ENCODE measurements at places on chromosomes 12 and 14.
A peak's percentile ranks its signal among the peaks of the same experiment; 100 is the strongest.

GRCh38 chr12:8038659-8039114 lies 6.2 kb downstream of the FOXJ2 start:
- no peak overlapping the region for H3K4me3 ChIP-seq
- peaks cover 39% of the 10 kb centered on the region for H3K36me3 ChIP-seq
- no peaks in the 10 kb centered on the region for H3K27me3 ChIP-seq
- H3K4me1 ChIP-seq = peaks cover 19% of the 10 kb centered on the region
- H3K27ac ChIP-seq = no peak overlapping the region

DNA sequence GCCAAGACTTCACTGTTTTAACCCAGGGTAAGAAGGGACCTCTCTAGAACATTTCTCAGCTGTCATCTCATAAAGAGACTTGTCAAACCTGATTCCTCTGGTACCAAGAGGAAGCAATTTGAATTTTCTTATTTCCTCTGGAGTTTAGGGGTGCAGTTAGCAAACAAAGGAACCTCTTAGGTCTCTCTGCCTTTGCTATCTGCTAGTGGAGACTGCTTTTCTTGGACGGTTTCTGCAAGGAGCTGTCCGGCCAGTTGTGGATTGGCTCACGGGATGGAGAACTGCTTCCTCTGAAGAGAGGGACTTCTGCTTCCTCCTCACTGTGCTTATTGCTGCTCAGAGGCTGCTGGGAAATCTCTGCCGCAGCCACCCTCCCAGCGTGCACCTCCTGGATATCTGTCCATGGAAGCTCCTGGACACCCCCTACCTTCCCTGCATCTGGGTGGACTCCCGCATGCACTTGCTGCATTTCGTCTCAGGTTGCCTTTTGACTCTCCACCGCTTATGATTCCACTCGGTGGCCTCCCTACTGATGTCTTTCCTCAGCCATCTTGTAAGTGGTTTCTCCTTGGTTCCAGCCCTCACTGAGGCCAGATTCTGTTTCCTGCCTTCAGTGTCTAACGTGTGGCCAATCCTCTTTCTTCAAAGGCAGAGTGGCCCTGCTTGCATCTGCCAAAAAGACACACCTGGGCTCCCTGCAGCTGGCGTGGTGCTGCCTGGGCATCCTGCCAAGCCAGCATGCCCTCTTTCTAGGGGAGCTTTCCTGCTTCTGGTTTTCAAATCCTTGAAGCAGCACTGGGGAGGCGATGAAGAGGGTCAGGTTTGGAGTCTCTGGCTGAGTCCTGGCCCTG lies 187.3 kb downstream of the CHST11 start:
- DNase-seq = no peak
- H3K36me3 ChIP-seq = no peaks in the 10 kb centered on the region
- H3K27me3 ChIP-seq = no peaks in the 10 kb centered on the region
- no peaks in the 10 kb centered on the region for H3K4me1 ChIP-seq
- no peak overlapping the region for H3K4me3 ChIP-seq
- no peak overlapping the region for H3K27ac ChIP-seq

DNA sequence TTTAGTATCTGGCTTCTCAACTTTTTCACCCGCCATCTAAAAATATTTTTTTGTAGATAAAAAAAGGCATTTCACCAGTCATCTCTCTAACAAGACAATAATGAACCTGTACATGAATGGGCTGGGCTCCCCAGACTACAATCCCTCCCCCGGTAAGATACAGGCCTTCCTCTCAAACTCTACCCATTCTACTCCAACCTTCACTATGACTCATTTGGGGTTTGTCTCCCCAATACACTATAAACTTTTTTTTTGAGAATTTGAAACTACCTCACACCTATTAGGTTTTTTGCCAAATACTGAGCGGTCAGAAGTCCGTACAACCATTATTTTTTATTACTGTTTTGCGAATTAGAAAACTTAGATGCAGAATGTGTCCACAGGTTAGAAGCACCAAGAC lies 784 bp downstream of the RPL6 start:
- no peaks in the 10 kb centered on the region for H3K27me3 ChIP-seq
- peak overlapping the region; percentile 99 for H3K4me3 ChIP-seq
- no peak for DNase-seq
- peak overlapping the region; percentile 94 for H3K27ac ChIP-seq

GRCh38 chr14:64060199-64060545 lies 207.4 kb downstream of the SYNE2 start:
- no peaks in the 10 kb centered on the region for H3K27me3 ChIP-seq
- no peak for DNase-seq
- peaks cover 26% of the 10 kb centered on the region for H3K36me3 ChIP-seq
- H3K4me3 ChIP-seq = no peak overlapping the region

DNA sequence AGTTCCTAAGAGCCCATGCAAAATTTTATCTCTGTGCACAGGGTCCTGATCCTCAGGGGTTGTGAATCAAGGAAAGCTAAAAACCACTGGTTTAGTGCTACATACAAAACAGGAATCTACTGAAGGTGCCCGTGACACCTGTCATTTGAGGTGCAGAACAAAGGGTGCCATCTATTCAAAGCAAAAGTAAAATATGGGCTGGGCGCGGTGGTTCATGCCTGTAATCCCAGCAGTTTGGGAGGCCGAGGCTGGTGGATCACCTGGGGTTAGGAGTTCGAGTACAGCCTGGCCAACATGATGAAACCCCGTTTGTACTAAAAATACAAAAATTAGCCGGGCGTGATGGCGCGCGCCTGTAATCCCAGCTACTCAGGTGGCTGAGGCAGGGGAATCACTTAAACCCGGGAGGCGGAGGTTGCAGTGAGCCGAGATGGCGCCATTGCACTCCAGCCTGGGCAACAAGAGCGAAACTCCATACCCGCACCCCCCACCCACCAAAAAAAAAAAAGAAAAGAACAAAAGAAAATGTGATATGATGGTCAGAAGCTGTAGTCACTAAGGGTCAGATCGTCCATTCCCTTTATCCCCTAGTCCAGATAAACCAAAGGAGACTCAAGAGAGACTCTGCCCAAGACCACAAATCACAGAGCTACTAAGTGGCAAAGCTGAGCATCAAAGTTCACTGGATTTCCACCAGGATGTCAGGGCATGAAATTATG lies 3.4 kb downstream of the PPTC7 start:
- peaks cover 43% of the 10 kb centered on the region for H3K4me1 ChIP-seq
- DNase-seq = no peak
- no peaks in the 10 kb centered on the region for H3K36me3 ChIP-seq
- H3K4me3 ChIP-seq = no peak overlapping the region
- H3K27me3 ChIP-seq = no peaks in the 10 kb centered on the region

GRCh38 chr14:45246691-45247090 lies 6.3 kb downstream of the MIS18BP1 start:
- H3K4me3 ChIP-seq = no peak overlapping the region
- DNase-seq = no peak
- H3K4me1 ChIP-seq = no peaks in the 10 kb centered on the region
- H3K27ac ChIP-seq = no peak overlapping the region
- no peaks in the 10 kb centered on the region for H3K27me3 ChIP-seq
- no peaks in the 10 kb centered on the region for H3K36me3 ChIP-seq

DNA sequence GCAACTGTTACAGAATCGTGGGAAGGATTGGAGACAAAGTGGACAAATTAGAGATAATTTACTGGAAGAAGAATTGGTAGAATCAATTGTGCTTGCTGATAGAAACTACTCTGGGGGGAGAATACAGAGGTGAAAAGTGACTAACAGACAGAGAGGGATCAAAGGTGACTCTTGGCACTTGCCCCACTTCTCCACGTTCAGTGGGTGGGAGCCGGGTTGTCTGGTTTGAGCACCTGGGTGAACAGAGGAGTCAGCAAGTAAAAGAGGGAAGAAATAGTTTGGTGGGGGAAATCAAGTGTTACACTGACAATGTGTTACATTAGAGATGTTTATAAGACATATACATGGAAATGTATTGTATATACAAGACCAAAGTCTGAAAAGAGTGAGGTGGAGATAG lies 69.1 kb downstream of the PPP2R5E start:
- H3K4me1 ChIP-seq = peaks cover 7% of the 10 kb centered on the region
- H3K27me3 ChIP-seq = no peaks in the 10 kb centered on the region
- H3K36me3 ChIP-seq = no peaks in the 10 kb centered on the region
- H3K27ac ChIP-seq = no peak overlapping the region
- no peak for DNase-seq

DNA sequence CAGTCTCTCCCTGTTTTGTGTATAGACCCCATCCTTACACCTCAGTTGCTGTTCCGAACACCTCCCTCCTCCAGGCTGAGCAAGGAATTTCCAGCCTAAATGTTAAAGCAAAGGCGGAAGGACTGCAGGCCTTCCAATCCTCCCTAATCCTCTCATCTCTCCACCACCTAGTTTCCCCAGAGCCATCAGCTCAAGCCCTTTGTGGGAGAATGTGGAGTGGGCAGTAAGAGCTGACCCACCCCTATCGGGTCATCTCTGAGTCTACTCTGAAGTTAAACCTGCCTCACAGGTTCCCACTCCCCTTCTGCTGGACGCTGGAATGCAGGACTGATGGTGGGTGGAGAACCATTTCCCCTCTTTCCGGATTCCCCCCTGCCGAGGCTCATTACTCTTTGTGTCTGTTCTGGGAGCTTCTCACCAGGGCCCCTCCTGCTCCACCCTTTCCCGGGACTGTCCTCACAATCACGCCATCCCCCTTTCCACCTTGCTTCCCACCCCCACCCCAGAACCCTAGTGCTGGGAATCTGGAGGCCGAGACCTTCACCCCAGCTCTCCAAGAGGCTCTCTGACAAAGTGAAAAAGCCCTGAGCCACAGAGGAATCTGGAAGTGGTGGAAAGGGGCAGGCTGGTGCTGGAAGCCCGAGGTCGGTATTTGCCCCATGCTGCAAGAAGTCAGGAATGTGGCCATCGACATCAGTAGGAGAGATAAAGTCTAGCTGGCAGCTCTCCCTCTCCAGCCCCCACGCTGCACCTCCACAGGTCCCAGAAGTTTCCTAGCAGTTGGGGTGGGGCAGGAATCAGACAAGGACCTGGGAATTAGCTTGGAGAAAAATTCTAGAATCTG lies 3.3 kb upstream of the KRT18 start:
- H3K36me3 ChIP-seq = peaks cover 5% of the 10 kb centered on the region
- DNase-seq = peak; percentile 96
- H3K4me1 ChIP-seq = peaks cover 59% of the 10 kb centered on the region
- H3K27ac ChIP-seq = peak overlapping the region; percentile 76

DNA sequence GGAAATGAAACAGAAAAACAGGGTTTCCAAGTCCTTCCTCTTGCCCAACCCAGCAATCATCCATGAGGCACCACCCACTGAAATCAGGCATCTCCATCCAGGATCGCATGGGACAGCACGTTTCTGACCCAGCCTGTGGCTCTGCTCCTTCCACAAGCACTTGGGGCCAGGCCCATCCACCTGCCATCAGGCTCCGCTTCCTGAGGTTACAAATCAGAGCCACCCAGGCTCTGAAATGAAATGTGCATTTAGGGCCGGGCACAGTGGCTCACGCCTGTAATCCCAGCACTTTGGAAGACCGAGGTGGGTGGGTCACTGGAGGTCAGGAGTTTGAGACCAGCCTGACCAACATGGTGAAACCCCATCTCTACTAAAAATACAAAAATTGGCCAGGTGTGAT lies 717 bp upstream of the KRT78 start:
- H3K4me1 ChIP-seq = no peaks in the 10 kb centered on the region
- no peak overlapping the region for H3K4me3 ChIP-seq
- DNase-seq = no peak
- H3K36me3 ChIP-seq = no peaks in the 10 kb centered on the region
- no peaks in the 10 kb centered on the region for H3K27me3 ChIP-seq
- H3K27ac ChIP-seq = no peak overlapping the region

- H3K36me3 ChIP-seq = no peaks in the 10 kb centered on the region
- no peaks in the 10 kb centered on the region for H3K4me1 ChIP-seq
- peaks cover 4% of the 10 kb centered on the region for H3K27me3 ChIP-seq
- DNase-seq = no peak
- no peak overlapping the region for H3K27ac ChIP-seq
Measured at GRCh38 chr12:99002731-99003130, 357.6 kb downstream of the APAF1 start.

DNA sequence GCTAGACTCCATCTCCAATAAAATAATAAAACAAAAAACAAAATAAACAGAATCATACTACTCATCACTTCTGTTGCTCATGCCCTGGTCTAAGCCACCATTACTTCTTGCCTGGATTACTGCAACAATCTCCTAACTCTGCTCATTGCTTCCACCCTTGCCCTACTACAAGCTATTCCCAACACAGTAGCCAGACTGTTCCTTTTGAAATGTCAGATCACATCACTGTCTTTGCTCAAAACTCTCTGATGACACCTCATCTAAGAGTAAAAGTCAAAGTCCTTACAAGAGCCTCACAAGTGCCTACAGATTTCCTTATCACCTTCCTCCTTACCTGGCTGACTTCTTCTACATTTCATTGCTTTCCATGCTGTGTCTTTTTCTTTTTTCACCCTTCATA lies 10.0 kb downstream of the FBXO33 start:
- DNase-seq = peak; percentile 54
- no peak overlapping the region for H3K4me3 ChIP-seq
- H3K27ac ChIP-seq = peak overlapping the region; percentile 48
- no peaks in the 10 kb centered on the region for H3K4me1 ChIP-seq

- DNase-seq = no peak
- no peak overlapping the region for H3K4me3 ChIP-seq
- H3K27me3 ChIP-seq = no peaks in the 10 kb centered on the region
- H3K27ac ChIP-seq = no peak overlapping the region
- no peaks in the 10 kb centered on the region for H3K4me1 ChIP-seq
- no peaks in the 10 kb centered on the region for H3K36me3 ChIP-seq
Measured at GRCh38 chr14:39456702-39457250, 24.5 kb upstream of the FBXO33 start.

DNA sequence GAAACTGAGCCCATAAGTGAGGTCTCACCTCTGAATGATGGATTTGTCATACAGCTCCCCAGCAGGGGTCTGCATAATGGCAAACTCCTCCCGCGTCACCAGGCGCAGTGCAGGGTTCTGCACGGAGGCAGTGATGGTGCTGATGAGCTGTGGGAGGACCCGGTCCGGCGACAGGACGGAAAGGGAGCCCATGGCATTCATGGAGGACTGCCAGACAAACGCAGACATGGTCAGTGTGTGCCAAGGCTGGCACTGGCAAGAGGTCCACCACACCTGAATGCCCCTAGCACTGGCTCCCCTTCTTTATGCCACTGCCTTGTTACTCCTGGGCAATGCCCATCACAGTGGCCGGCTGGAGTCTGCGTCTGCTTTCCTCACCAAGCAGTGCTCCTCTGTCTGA lies 32.7 kb downstream of the GCN1 start:
- H3K4me1 ChIP-seq = no peaks in the 10 kb centered on the region
- no peak overlapping the region for H3K4me3 ChIP-seq
- H3K36me3 ChIP-seq = peaks cover 80% of the 10 kb centered on the region
- no peak for DNase-seq

- no peak for DNase-seq
- H3K36me3 ChIP-seq = no peaks in the 10 kb centered on the region
- no peak overlapping the region for H3K4me3 ChIP-seq
Measured at GRCh38 chr12:51818566-51819300, 29.8 kb downstream of the FIGNL2 start.

Measured in large intestine (tissue), 12 donors.